Stimulated activated naive B cell treated with anti-CD40 and anti-IgM and Interleukin-4, amounts not matched to agents 10 μg/mL and 1 μg/mL and 100 μg/mL, for 72 hours (primary cell): ENCODE measurements at places on chromosomes 12 and 14.
A peak's percentile ranks its signal among the peaks of the same experiment; 100 is the strongest.

DNA sequence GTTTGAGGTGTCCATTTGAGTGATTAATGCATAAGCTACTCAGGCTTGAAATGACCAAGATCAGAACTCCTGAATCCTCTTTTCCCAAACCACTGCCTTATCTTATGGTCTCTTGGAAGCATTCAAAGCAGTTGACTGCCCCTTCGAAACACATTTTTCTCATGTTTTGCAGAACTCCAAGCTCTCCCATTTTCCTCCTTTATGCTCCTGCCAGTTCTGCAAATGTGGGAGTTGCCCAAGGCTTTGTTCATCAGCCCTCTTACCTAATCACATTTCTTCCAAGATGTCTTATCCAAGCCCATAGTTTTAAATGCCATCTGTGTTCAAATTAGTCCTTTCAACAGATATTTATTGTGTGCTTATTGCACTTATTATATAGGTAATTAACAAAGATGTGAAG is 1.8 kb upstream of the DNAAF2 start:
- no peak for DNase-seq

- DNase-seq: no peak
These were observed 213.6 kb downstream of the KIF26A start for GRCh38 chr14:104351849-104352492.

DNA sequence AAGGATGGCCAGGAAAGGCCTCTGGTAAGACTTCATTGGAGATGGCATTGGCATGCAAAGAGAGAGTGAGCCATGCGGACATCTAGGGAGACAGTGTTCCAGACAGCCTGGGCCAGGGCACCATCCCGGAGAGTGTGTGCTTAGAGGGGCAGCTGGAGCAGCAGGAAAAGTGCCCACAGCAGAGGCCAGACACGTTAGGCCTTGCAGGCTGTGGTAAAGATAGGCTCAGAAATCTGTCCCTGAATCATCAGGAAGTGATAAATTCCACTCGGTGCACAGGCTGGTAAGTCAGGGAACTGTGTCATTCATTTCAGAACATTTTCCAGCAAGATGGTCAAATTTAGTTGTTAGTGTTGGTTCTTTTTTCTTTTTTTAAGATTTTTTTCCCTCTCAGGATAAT is 8.8 kb downstream of the GALNT16 start:
- DNase-seq: no peak

DNA sequence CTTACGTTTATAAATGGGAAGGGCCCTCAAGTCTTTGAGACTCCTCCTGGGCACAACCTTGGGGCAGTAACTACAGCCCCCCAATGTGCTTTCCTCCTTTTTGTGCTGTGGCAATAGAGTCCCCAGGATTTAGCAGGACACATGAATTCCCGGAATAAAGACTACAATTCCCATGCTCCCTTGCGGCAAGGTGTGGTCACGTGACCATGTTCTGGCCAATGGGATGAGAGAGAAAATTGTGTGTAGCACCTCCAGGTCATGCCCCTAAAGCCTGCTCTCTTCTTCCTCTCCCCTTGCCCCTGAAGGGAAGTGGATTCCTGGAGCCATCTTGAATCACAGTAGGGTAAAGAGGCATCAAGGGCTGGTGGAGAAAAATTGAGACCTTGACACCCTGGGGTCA is 295.1 kb upstream of the SFSWAP start:
- no peak for DNase-seq

DNA sequence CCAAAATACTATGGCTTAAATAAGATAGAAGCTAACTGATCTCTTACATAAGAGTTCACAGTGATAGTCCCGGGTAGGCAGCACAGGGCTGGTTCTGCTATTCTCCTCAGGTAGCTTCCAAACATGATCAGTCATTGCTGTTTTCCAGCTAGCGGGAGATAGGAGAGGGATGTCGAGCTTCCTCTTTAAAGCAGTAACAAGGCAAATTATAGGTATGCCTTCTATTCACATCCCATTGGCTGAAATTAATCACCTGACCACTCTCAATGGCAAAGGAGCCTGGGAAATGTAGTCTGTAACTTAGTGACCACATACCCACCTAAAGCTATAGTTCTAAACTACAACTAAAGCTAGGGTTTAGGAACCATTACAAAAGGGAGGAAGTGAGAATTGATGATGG is 34.5 kb upstream of the VRK1 start:
- DNase-seq: peak; percentile 31

GRCh38 chr12:25051171-25051570 is 102.3 kb upstream of the BCAT1 start:
- no peak for DNase-seq

- DNase-seq: no peak
These were observed 26.5 kb upstream of the RPLP0 start for GRCh38 chr12:120227233-120228040.

DNA sequence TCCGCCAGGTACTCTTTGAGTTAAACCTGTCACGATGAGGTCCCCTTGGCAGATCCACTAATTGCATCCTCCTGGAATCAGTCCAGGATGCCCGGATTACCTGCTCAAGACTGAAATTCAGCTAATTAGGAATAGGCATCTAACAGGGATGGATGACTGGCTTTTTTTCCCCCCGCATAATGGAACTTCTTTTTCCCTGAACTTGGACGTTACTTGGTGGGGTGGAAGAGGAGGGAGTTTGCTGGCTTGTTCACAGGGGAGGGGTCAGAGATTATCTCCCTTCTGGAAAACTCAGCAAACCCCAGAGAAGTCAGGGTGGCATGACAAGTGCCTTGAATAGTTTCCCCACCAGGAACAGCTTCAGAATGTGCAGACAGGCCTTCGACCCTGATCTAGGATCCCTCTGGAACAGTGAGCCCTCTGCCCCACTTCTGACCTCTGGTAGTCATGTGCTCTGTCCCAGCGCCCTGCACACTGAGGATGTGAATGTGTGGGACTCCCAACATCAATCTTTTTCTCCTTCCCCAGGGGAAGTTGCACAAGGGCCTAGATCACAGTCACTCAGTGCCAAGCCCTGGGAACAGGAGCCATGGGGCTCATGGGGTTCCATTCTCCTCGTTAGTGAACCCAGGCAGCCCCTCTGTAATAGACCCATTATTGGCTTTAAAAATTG is 142.5 kb downstream of the SMOC1 start:
- no peak for DNase-seq

- DNase-seq: no peak
These were observed 307.5 kb upstream of the FKBP4 start for GRCh38 chr12:2487278-2487677.

DNA sequence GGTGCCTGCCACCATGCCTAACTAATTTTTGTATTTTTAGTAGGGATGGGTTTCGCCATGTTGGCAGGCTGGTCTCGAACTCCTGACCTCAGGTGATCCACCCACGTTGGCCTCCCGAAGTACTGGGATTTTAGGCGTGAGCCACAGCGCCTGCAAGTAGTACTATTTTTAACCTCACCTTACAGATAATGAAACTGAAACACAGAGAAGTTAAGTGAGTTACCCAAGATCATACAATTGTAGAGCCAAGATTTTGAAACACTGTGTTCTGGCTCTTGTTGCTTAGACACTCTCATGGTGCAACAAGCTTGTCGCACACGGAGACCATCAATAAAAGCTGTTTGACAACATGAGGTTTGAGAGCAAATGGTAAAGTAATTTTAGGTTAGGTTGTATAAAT is 159.1 kb upstream of the LMNTD1 start:
- no peak for DNase-seq

GRCh38 chr12:118377021-118377883 is 897 bp downstream of the SUDS3 start:
- no peak for DNase-seq

DNA sequence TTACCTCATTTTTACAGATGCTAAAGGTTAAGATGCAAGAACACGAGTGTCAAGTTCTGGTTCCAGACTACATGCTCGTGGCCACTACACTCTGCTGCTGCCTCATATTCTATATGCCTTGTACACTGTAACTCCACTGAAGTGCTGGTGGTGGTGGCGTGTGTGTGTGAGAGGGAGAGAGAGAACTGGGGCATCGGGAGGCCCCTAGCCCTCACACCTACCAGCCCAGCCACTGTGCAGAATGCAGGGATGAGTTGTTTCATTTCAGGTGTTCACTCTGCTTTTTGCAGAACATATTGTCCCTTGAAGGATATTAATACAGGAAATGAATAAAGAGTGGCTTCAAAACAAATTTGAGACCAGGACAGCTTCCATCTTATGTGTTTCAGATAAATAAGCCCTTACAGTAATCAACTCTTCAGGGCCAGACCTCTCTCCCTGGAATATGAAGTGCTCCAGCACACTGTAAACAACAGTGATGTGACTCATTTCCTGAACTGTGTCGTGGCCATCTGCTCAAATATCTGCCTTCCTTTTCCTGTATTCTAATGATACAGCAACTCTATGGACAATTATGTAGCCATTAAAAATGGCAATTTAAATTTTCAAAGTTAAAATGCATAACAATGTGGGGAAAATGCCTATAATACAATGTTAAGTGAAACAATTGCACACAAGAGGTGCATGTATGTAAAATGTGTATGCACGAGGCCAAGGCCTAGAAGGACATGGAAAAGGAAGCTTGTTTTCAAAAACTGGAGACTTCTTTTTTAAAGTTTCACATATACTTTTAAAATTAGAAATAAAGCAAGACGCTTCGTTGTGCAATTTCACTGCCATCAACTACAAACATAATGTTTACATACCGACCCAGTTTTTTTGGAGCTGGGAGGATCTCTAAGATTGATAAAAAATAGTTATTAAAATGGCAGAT is 215.4 kb downstream of the PELI2 start:
- no peak for DNase-seq

DNA sequence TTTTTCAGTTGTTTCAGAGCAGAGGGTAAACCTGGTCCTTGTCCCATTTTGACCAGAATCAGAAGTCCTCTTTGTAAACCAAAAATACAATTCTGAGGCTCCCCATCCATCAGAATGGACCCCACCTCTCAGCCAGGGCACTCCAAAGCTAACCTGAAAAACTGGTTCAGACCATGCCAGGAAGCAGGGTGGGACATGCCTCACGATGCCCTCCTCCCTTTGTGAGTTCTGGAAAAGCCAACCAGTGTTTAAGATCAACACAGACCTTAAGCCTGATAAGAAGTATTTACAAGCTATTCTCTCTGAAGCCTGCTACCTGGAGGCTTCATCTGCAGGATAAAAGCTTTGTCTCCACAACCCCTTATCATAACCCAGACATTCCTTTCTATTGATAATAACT is 35.4 kb downstream of the TNFAIP2 start:
- DNase-seq: no peak

- DNase-seq: no peak
These were observed 585.6 kb upstream of the MIS18BP1 start for GRCh38 chr14:45838597-45838996.

- no peak for DNase-seq
These were observed 140.9 kb downstream of the PHLDA1 start for GRCh38 chr12:75890660-75891059.

- DNase-seq: no peak
These were observed 41.8 kb downstream of the R3HDM2 start for GRCh38 chr12:57389033-57389432.

- DNase-seq: no peak
These were observed 238.9 kb downstream of the EMP1 start for GRCh38 chr12:13435235-13435933.

GRCh38 chr12:51401486-51401885 is 10.3 kb upstream of the GALNT6 start:
- no peak for DNase-seq

DNA sequence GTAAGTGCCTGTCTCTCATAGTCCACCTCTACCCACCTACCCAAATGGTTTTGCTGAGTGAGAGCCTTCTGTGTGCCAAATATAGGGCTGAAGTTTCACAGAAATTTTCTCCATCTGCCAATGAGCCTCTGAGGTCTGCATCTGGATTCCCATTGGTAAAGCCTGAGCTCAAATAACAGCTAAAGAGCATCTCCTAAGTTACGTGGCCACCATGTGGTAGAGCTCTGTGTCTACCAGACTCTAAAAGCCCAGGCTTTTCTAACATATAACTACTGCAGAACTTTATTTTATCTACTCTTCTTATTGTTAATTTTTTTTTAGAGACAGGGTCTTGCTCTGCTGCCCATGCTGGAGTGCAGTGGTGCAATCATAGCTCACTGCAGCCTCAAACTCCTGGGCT is 16.0 kb downstream of the AMDHD1 start:
- DNase-seq: no peak

- DNase-seq: no peak
These were observed 29.7 kb downstream of the ESRRB start for GRCh38 chr14:76405627-76406026.

GRCh38 chr12:108511633-108512540 is 3.2 kb upstream of the FICD start:
- DNase-seq: peak; percentile 44

DNA sequence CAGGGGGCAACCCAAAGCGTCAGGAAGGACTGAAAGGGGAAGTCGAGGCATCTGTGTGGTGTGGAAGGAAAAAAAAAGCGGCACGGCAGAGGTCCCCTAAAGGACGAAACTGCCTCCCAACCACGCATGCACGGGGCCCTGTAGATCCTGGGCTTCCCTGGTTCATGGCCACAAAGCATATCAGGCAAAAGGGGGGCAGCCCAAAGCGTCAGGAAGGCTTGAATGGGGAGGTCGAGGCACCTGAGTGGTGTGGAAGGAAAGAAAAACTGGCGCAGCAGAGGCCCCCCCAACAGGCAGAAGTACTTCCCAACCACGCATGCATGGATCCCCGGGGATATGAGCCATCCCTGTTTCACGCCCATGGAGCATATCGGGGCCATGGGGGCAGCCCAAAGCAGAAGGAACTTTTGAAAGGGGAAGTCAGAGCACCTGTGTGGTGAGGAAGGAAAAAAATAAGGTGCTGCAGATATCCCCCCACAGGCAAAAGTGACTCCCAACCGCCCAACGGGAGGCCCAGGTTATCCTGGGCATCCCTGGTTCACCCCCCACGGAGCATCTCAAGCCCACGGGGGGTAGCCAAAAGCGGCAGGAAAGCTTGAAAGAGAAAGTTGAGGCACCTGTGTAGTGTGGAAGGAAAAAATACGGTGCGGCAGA is 581.2 kb downstream of the ALG10 start:
- DNase-seq: no peak

DNA sequence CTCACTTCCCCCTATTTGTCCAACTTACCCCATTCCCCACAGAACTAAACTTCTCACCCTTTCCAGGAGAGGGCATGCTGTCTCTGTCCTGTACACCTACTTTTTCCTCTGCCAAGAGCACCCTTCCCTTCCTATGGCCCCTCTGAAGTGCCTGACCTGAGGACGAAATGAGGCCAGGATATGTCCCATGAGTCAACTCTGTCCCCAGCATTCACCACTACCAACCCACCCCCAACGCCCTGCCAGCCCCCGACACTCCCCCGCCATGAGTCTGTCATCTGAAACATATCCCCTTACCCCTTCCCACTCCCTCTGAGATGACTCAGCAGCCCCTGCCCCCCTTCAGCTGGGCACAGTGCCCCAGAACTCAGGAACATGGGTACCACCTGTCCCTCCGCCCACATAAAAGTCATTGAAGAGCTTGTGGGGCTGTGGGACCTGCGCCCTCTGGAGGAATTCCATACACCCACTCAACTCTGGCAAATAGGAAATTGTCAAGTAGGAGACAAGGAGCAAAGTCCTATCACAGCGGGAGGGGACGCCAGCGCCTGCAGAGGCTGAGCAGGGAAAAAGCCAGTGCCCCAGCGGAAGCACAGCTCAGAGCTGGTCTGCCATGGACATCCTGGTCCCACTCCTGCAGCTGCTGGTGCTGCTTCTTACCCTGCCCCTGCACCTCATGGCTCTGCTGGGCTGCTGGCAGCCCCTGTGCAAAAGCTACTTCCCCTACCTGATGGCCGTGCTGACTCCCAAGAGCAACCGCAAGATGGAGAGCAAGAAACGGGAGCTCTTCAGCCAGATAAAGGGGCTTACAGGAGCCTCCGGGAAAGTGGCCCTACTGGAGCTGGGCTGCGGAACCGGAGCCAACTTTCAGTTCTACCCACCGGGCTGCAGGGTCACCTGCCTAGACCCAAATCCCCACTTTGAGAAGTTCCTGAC is 26.3 kb downstream of the ITGA7 start:
- no peak for DNase-seq
